ENCODE measurements at places on chromosomes 2 and 18.

DNA sequence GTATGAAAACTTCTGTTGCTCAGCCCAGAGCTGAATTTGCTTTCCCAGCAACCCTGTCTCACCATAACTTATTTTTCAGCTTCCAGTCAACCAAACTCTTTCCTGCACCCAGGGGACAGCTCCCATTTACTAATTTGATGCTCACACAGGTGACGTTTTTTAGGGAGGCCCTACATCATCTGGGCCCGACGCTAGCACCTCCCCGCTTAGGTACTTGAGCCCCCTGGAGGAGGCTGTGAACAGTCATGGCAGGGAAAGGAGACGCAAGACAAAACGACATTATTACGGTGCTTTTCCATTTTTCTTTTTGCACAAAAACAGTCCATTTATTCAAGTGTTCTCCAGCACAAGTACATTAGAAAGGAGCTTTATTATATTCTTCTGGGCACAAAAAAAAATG, 59.2 kb upstream of the POMC start:
- no peak for DNase-seq

- DNase-seq: no peak
Measured at GRCh38 chr2:214807653-214808052, 1.8 kb downstream of the BARD1 start.

GRCh38 chr2:42978175-42978886, 185.9 kb upstream of the HAAO start:
- no peak for DNase-seq

GRCh38 chr18:63161032-63161760, 158.4 kb downstream of the BCL2 start:
- DNase-seq: no peak

DNA sequence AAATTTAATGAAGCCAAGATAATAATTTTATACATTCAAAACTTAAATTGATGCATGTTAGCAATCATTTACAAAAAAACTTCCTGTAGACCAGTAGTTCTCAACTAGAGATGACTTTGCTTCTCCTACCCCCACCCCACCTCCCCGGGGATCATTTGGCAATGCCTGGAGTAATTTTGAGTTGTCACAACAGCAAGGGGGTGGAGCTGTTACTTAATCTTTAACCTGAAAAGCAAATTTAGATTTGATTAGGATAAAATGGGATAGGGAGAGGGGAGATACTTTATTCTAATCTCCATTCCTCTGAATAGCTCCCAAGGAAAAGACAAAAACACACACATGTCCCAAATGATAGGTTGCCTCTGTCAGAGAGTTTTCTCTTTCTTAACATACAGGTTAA, 4.2 kb downstream of the SLC40A1 start:
- no peak for DNase-seq

GRCh38 chr2:60565472-60565871, 12.0 kb upstream of the BCL11A start:
- DNase-seq: no peak

GRCh38 chr2:129439406-129440302, 539.8 kb upstream of the RAB6C start:
- DNase-seq: peak; percentile 80

- DNase-seq: peak; percentile 62
Measured at GRCh38 chr2:15640261-15640711, 48.6 kb downstream of the DDX1 start.

- DNase-seq: no peak
Measured at GRCh38 chr18:59783138-59783537, 85.9 kb upstream of the CCBE1 start.

DNA sequence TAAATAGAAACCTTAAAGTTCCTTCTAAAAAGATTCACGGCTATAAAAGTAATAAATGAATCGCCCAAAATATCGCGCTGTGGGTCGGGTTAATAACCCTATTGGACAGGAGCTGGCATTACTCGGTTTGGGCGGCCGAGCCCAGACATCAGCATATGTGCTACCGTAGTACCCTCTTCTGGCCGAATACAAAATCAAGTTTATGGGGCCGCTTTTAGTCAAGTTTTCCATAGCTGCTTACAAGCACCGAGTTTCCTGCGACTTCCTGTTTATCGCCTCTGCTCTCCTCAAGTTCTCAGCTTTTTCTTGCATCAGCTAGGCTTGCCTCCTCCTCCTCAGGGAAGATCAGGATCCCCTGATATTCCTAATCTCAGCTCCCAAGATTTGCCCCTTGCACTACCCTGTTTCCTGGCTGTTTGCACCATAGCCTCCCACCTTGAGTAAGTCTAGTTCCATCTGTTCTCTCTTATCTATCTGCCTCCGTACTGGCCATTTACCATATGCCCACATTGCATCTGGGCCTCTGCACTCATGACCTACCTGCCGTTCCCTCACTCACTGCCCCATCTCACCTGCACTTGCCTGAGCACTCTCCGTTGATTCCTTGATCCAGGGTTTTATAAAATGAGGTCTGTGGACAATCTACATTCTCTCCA, 56.1 kb downstream of the SLC35F5 start:
- DNase-seq: no peak

DNA sequence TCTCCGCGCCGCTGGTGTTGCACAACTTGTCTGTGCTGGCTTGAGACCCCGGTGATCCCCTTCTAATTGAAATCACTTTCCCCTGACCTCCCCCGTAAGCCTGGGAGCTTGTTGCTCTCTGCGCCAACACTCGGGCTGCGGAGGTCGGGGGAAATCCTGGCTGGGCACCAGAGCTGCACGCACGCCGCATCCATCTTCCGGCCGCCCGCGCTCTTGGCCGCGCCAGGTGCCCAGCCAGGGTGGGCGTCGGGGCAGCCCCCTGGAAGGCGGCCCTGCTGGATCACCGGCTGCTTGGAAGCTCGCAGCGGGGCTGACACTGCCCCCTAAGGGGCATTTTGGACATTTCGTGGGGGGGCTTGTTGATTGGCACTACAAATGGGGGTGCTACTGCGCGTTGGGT, 280.3 kb upstream of the SKOR2 start:
- no peak for DNase-seq

GRCh38 chr2:207993151-207993763, 32.1 kb downstream of the PLEKHM3 start:
- DNase-seq: no peak

DNA sequence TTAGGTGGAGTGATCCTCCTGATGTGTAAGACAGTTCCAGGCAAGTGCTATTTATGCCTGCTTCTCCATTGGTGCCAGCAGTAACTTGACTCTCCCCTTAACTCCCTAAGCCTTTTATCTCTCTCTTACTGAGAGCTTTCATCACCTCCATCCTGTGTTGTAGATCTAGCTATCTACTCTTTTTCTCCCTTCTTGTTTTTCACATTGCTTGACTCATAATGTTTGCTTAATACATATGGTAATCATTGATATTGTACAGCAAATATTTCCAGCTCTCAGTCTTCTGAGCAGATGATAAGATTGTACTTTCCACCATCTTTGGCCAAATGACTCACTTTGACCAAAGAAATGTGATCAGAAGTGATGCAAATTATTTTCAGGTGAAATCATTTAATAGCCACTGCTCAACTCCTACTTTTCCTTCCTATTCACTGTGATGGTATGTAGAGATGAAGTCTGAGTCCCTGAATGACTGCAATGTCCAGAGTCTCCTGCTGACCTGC, 165.0 kb downstream of the PLCL1 start:
- DNase-seq: no peak

DNA sequence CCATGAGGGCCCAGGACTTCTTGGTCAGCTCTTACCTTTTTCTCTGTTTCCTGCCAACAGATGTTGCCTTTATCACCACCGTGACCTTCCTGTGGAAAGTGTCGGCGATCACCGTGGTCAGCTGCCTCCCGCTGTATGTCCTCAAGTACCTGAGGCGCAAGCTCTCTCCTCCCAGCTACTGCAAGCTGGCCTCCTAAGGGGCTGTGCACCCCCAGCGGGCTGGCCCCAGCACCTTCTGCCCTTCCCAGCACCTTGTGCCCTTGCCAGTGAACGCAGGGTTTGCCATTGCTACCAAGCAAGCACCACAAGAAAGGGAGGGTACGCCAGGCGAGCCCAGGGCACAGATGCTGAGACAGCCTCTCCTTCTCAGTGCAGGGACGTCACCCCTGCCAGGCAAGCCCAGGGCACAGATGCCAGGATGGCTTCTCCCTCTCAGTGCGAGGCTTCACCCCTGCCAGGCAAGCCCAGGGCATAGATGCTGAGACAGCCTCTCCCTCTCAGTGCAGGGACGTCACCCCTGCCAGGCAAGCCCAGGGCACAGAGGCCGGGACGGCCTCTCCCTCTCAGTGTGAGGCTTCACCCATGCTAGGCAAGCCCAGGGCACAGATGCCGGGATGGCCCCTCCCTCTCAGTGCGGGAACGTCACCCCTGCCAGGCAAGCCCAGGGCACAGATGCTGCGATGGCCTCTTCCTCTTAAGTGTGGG, 18.4 kb upstream of the NFATC1 start:
- no peak for DNase-seq

GRCh38 chr18:22563164-22563583, 145.5 kb upstream of the CTAGE1 start:
- DNase-seq: no peak

DNA sequence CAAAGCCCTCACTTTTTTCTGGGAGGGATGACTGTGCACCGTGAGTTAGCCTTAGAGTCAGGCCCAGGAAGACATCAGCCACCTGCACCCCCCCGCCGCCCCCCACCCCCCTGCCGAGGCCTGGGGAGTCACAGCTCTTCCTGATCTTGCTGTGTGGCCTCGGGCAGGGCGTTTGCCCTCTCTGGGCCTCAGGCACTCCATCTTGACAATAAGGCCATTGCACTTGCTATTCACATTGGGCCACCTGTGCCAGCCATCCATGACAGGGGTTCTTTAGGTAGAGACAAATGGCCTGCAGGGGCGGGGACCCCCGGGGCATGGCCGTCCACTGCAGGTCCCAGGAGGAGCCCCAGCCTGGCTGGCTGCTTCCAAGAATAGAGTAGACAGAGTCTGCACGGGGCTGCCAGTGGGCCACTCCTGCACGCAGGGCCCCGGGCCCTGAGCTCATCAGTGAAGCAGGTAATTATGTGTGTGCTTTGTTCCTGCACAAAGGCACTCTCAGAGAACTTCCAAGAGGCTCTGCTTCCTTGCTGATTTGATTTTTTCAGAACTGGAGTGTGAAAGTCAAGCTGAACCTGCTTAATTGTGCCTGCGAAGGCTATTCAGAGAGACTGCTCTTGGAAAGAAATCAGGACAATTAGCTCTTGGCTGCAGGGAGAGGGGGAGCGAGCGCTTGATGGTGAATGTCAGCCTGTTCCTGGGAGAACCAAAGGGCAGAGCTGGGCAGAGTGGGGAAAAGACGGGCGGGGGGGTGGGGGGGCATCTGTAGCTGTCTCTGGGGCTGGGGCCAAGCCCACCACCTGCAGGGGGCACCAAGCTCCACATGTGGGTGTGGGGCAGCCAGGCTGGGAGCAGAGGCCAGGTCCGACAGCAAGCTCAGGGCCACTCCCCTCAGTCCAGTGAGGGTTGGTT, 40.3 kb downstream of the RRM2 start:
- DNase-seq: no peak

GRCh38 chr2:157152362-157152761, 105.1 kb upstream of the GALNT5 start:
- no peak for DNase-seq

- no peak for DNase-seq
Measured at GRCh38 chr18:32472841-32473240, 2.2 kb upstream of the GAREM1 start.

- DNase-seq: no peak
Measured at GRCh38 chr18:1499265-1499664, 594.6 kb downstream of the ADCYAP1 start.

GRCh38 chr2:3294493-3294892, 83.1 kb downstream of the EIPR1 start:
- no peak for DNase-seq

DNA sequence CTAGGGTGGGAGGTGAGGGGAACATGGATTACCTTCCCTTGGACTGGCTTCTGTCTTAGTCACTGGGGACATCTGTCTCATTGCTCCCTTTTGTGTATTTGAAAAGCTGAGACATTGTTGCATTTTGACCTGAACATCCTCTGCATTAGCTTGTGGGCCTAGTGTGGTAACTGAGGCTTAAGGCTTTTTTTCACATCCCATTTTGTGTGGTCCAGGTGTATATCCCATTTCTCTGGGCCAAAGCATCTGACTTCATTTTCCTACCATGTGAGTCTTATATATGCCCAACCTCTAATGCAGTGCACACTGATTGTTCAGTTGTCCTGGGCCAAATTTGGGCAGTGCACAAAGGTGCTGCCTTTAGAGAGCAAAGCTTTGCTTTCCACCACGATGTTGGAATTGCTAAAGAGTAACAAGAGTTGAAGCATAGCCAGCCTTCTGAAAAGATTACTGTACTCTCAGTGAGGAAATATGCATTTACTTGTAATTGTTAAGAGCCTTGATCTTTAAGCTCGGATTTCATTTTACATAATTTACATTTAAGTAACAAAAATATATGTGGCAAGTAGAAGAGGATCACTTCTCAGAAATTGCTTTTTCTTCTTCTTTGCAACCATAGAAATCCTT, 13.3 kb downstream of the PRKCE start:
- no peak for DNase-seq

GRCh38 chr2:230809677-230810251, 55.0 kb upstream of the ITM2C start:
- DNase-seq: no peak

- no peak for DNase-seq
Measured at GRCh38 chr2:222919841-222920526, 59.1 kb downstream of the ACSL3 start.

DNA sequence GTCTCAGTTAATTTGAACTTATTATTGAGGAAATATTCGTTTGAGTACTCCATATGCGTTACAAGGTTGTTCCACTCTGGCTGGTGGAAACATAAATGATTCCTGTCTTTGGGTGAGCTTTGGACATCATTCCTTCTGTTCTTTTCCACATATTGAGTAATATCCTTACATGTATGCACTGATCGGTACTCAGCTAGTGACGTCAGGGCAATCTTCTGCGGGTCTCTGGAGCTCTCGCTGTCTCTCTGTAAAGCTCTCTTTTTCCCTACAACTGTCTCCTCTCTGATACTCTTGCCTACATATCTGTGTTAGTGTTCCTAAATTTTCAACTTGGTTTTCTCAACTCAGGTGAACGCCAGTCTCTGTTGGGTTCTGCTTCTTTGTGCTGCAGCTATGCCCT, 23.4 kb upstream of the IL36G start:
- DNase-seq: no peak

GRCh38 chr2:232697807-232698110, 628 bp downstream of the GIGYF2 start:
- DNase-seq: no peak

DNA sequence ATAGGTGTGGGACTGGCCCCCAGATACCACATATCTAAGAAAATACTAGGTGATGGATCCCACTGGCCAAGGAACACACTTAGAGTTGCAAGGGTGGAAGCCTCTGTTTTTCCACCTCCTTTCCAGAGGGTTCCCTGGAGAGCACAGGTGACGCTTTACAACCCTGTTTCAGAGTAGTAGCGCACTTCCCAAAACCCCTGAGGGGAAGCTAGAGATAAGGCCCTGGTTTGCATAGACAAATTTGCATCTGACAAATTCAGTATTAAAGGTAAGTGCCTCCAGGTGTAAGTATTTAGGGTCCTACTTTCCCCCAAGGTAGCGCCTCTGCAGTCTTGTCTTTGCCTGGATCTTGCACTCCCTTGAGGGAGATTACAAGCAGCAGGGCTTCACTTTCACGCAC, 474 bp upstream of the CERKL start:
- no peak for DNase-seq

GRCh38 chr2:78979380-78980151, 45.9 kb upstream of the REG3G start:
- no peak for DNase-seq

- DNase-seq: no peak
Measured at GRCh38 chr2:128026448-128027277, 1.2 kb downstream of the SAP130 start.

Measured in vagina (tissue), 2 donors.